HuH-7 (cell line): ENCODE measurements at places on chromosomes 1 and 21.

- no peak for DNase-seq
Observed at GRCh38 chr21:34771512-34772028, 102.8 kb downstream of the CLIC6 start.

DNA sequence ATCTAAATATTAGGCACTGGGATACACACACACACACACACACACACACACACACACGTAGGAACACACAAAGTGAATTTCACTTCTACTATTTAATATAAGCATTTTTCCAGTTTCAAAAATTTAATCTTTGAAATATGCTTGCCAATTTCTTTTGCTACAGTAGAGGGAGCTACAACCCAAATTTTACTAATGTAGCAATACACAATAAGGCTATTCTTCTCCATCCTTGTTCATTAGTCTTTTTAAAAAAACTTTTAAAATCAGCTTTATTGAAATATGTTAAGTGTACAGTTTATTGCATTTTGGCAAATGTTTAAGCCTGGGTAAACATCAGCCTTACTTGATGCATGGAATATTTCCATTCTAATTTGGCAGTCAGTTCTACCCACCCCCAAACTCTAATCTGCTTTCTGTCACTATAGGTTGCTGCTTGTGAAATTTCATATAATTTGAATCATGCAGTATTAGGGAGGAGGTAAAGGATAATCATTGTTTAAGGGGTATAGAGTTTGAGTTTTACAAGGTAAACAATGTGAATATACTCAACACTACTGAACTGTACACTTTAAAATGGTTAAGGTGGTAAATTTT, 93.0 kb upstream of the TENT5C start:
- DNase-seq = no peak

DNA sequence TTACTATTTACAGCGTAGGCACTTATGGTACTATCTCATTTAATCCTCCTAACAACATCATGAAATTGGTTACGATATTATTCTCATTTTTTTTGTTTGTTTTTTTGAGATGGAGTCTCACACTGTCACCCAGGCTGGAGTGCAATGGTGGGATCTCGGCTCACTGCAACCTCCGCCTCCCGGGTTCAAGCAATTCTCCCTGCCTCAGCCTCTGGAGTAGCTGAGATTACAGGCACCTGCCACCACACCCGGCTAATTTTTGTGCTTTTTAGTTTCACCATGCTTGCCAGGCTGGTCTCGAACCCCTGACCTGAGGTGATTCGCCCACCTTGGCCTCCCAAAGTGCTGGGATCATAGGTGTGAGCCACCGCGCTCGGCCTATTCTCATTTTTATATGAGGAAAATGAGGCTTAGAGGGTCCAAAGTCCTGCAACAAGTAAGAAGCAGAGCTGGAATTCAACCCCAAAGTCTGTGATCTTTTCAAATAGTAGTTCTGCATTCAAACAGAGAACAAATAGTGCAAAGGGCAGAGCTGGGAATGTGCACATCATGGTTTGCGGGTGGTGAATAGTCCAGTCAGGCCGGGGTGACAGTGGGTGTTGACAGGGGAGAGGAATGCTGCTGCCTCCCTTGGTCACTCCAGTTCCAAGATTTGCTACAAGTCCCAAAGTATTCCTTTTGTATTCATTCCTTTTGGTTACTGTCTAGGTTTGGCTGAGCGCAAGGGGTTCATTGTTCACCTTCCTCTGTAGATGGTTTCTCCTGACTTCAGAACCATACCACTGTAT, 4.6 kb downstream of the PRUNE1 start:
- peak; percentile 61 for DNase-seq

DNA sequence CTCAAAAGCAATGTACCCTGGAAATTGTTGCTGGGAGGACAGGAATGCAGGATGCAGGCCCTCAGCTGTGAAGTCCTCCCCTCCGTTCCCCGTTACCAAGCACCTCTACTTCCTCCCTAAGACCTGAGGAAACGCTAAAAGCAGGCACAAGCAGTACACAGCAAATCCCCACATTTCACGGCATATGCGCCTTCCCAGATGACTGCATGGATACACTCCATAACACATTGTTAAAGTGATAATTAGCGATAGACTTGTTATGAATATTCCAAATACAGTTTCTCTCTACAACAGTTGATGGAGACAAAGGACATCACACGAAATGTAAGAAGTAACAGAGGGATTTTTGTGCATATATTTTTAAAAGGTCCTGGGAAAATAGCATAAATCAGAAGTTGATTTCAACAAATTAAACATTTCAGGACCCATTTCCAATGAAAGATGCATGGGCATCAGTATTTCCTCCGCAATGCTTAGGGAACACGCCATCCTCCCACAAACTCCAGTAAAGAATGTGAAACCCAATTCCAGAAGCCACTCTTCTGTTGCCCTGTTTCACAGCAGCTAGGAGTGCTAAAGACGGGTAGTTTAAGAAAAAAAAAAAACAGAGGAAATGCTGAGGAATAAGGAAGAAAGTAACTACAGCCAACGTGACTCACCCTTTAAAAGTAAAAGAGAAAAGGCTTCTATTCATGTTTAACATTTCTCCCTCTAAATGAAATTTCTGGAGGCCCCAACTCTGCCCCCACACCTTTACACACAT, 75.5 kb downstream of the HIVEP3 start:
- DNase-seq = no peak

- DNase-seq = no peak
Observed at GRCh38 chr1:79290927-79291474, 284.5 kb upstream of the ADGRL4 start.

- DNase-seq = no peak
Observed at GRCh38 chr1:152543820-152544219, 22.8 kb downstream of the LCE3E start.
